Nucleus accumbens (tissue), 56 donors: ENCODE measurements at places on chromosomes 1 and 21.

DNA sequence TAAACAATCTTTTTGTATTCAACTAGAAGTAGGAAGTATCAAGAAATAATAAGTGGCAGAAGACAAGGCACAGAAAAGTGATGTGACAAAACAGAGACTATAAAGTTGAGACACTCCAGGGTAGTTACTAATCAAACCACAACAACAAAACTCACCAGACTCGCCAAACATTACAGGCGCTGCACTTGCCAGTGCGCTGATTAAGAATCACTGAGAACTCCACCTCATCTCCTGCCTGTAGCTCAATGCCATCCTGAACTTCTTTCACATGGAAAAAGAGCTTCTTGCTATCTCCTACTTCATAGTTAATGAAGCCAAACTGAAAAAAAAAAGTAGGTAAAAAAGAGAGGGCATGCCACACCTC, 2.8 kb upstream of the NRAS start:
- no peak for DNase-seq

DNA sequence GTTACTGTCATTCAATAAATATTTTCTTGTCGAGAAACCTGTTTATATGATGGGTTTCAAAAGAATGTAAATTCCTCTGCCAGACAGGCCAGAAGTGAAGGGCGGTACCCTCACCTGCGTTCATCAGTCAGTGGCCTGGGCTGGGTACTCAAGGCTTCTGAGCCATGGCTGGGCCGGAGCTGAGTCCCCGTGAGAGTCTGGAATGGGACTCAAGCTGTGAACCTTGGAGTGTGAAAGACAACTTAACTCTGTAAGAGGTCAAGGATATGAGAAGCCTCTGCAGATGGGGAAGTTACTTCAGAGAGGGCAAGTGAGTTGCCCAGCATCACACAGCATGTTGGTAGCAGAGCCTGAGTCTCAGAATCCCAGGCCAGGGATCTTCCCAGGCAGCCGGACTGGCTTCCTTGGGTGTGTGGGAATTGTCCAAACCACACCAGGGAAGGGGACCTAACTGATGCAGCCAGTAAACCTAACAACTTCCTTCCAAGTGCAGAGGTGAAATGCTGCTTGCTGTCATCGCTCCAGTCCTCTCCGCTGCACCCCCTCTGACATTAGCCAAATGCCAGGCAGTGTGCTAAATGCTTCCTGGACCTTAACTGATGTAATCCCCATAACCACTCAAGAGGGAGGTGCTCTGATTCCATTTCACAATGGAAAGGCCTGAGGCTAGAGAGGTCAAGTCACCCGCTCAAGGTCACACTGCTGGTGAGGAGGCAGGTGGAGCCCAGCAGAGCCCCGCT, 4.8 kb downstream of the DISP3 start:
- DNase-seq: no peak

- DNase-seq: no peak
Observed at GRCh38 chr1:55821234-55821633, 606.1 kb upstream of the USP24 start.

GRCh38 chr1:211735208-211736170, 60.1 kb upstream of the NEK2 start:
- peak; percentile 58 for DNase-seq

DNA sequence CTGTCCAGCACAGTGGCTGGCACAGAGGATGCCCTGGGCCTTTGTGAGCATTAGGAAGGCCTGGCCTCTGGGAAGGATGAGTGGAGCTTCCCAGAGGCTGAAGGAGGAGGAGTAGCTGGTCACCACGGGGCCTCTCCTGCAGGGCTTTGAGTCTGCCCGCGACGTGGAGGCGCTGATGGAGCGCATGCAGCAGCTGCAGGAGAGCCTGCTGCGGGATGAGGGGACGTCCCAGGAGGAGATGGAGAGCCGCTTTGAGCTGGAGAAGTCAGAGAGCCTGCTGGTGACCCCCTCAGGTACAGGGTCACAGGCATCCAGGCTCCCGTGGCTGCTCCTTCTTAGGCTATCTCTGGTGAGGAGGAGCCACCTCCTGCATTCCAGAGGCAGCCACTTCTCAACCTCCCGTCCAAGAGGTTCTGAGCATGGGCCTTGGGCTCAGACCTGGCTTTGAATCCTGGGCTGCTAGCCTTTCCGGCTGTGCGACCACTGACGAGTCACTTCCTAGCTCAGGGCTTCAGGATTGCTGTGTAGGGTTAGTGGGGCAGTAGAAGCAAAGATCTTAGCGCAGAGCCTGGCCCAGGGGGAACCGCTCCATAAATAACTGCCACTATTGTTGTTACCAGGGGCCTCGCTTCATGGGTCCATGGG, 14.0 kb downstream of the SESN2 start:
- DNase-seq: no peak

DNA sequence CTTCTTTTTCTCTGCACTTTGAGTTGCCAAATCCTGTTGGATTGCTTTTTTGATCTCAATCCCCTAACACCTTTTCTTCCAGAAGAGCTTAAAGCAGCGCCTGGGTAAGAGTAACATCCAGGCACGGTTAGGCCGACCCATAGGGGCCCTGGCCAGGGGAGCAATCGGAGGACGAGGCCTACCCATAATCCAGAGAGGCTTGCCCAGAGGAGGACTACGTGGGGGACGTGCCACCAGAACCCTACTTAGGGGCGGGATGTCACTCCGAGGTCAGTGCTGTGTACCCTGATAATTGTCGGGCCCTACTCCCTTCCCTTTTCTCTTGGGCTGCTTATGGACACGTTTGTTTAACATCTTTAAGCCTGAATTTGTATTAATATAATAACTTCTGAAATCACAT, 8.3 kb downstream of the CHTOP start:
- DNase-seq: no peak

DNA sequence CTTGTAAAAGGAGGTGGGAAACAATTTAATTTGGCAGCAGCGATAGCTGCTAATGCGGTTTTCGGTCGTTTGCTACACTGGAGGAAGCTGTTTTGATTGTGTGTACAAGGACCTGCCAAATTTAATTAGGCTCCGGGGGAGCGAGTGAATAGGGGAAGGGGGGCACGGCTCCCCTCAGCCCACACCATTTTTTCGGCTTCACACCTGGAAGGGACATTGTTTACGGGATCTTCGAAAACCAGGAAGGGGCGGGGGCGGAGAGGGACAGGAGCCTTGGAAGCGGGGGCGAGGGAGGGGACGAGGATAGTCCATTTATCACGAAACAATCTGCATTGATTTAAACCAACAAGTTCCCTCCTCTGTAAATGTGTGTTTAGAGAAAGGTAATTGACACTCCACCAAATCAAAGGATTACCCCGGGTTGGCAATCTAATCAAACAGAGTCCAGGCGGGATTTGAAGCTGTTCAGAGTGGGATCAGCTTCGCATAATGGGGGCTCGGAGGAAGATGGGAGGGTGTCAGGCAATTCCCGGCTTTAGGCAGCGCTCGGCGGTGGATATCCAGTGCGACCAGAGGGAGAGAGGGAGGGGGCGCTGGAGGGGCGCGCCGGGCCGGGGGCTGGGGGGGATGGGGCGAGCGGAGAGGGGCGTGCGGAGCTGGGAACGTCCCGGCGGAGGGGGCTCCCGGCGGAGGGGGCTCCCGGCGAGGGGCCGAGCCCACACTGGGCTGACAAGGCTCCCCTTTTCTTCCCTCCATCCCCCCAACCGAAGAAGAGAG, 9.8 kb downstream of the PAX7 start:
- DNase-seq: no peak

DNA sequence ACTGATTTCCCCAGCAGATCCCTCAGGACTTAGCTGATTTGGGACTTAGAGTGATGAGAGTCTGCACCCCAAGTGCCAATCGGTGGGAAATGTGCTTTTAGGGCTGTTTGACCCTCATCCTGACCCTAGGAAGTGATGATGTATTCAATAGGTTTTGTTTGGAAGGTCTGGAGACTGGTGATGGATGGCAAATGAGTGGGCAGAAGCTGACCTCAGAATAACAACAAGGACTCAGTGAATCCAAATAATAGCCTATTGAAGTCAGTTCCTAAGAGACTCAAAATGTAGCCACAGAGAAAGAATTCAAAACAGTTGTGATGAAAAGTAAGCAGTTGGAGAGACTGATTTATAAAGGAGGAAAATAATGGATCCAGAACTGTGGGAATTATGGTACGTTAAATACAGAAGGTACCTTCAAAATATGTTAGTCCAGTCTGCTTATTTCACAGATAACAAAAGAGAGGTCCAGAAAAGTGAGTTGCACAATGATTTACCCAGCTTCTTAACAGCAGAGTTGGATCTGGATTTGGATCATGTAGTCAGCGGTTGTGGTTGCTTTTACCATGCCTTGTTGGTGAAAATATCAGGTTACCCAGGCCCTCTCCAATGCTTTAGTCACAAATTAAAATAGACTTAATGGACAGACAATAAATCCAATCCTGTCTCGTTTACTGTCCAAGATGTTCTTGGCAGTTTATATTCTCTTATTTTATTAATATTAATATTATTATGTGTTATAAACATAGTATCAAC, 123.0 kb upstream of the PTBP2 start:
- DNase-seq: no peak

DNA sequence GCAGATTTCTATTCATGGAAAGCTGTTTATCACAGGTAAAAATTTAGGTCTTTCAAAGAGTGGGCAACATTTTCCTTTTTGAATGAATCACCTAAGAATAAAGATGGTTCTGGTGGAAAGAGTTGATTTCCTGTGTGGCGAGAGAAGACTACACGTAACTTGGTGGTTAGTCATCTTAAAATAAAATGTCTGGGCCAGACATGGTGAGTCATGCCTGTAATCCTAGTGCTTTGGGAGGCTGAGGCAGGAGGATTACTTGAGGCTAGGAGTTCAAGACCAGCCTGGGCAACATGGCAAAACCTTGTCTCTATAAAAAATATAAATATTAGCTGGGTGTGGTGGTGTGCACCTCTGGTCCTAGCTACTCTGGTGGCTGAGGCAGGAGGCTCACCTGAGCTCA, 65.7 kb downstream of the DISP1 start:
- no peak for DNase-seq

DNA sequence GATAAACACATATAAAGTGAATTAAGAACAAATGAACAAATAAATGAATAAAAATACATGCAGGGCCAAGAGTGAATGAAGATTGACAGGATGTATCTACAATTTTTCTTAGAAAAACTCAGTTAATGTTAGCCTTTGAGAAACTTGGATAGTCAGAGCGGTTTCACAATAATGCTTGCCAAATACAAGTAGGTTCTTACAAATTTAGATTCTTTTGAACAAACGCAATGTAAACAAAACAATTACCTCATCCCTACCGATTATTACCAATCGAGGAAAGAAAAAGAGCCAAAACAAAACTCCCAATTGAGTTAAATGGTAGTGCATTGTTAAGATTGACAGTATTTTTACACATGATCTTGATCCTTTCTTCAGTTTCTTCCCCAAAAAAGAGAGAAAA, 176.9 kb upstream of the DEPDC1 start:
- DNase-seq: no peak

GRCh38 chr1:12539320-12539704, 78.7 kb downstream of the DHRS3 start:
- no peak for DNase-seq

- DNase-seq: no peak
Observed at GRCh38 chr21:29334717-29335428, 36.2 kb downstream of the BACH1 start.

DNA sequence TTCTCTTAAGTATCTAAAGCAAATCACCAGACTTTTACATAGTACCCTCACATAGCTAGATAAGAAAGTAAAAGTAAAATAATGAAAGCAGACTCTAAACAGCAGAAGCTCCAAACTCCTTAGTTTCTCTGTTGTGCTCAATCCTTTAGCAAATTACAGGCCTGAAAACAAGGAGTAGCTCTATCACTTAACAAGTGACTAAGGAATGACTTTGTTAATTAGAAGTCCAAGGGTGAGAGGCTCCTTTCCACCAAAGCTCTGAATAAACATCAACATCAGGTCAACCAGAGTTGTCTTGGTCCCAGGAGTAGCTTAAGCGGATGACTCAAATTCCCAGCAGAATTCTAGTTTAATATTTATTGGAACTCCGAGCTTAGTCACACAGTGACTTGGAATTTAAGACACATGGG, 5.9 kb downstream of the NRIP1 start:
- no peak for DNase-seq

GRCh38 chr21:38922474-38923235, 116.9 kb downstream of the ETS2 start:
- DNase-seq: no peak

DNA sequence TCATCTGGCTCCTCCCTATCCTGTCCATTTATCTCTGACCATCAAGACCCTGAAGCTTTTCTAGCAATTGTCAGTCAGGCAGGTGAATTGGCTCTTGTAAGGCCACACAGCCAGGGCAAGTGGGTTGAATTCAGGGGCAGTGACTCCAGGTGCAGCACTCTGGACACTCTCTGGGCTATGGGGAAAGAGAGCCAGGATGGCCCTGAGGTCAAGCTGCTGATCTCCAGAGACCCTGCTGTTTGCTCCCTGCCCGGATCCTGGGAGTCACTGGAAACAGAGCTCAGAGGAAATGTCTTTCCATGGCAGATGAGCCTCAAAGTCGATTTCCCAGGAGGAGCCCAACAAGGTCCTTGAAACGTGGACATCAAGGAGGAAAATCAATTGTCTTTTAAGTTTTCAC, 184.4 kb downstream of the C1orf94 start:
- no peak for DNase-seq

- no peak for DNase-seq
Observed at GRCh38 chr1:154962156-154962749, 671 bp upstream of the PYGO2 start.

- DNase-seq: no peak
Observed at GRCh38 chr1:29490204-29490934, 254.0 kb downstream of the PTPRU start.

GRCh38 chr1:239426821-239427475, 40.6 kb downstream of the CHRM3 start:
- DNase-seq: no peak

DNA sequence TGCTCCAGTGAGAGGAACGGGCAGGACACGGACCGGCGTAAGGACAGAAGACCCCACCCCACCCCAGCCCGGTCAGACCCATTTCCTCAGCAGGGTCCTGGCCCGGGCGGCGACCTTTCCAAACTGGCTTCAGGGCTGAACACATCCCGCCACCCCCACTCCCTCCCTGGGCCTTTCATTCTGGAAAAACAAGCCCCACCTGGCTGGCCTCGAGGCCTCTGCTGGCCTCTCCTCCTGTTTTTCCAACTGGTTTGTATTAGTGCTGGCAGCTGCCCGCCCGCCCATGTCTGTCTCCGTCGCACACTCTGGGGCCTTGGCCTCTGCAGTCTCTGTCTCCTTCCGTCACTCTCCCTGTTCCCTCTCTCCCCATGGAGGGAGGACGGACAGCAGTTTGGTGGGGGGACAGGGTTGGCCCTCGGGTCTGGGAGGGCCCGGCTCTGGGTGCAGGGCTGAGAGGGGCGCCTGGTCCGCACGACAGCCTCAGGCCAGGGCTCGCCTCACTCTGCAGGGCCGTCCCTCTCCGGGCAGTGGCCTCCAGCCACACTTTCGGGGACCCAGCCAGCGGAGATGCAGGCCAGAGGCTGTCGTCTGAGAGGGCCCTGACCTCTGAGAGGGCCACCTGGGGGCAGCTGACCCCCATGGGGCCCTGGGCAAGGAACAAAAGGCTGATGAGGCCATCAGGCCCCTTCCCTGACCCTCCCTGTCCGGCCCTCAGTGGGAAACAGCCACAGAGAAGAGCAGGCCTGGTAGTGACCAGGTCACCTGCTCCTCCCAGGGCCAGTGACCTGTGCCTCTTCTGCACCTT, 1.5 kb upstream of the MXRA8 start:
- DNase-seq: no peak
